ENCODE measurements at places on chromosomes 12 and 14.

DNA sequence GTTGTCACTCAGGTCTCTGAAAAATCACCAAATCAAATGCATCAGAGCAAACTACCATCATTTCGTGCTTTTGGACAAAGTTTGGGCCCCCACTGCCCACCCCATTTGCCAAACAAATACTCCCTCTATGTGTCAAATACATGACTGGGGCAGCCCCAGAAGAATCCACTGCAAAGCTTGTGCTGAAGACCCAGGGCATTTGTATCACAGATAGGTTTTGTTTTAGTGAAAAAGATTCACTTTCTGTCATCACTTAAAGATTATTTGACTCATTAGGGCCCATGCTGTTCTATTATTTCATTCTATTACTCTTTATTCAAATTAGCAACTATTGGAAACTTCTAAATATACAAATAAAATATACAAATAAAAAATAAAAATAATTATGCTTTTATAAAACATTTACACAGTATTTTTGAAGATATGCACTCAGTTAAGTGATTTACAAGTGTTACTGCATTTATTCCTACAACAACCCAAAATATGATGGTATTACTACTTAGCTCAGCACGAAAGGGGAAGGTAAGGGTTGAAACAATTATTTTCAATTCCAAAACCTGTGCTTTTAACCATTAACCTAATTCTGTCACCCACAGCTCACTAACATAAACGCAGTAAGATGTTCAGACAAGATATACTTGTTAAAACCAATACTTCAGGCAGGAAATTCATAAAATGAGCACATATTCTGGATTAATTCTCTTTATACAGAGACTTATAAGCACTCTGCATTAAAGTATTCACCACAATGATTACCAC is 36.5 kb downstream of the LRIG3 start:
- DNase-seq: no peak

GRCh38 chr14:67618617-67619063 is 1.1 kb upstream of the ARG2 start:
- DNase-seq: no peak

DNA sequence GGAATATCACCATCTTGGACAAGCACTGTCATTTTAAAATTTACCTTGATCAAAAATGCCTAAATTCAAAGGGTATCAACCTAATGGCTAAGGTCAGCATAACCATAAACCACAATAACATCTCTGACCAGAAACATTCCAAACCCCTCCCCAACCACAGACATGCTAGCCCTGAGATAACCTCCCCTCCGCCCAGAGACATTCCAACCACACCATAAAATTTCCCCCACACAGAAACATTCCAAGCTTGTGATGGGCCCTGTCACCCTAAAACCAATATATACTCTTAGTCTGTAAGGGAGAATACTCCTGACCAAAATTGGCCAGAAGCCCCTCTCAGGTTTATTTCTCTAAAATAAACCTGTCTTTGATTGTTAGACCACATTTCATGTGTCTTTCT is 17.7 kb downstream of the EPYC start:
- DNase-seq: no peak

DNA sequence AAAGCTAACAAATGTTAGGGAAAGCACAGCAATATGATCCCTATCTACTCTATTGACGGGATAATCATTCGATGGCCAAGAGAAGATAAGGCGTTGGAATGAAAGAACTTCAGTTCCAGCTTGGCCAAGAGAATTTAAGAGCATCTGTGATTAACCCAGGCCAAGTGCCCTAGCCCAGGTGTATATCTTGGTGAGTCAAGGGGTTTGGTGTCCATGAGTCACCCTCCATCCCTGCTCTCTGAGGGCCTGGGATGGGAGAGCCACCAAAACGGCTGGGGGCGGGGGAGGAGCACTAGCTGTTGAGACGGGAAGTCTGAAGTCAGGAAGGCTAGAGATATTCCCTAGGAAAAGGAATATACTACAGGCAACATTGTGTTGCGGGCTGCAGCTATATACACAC is 13.0 kb downstream of the TBPL2 start:
- no peak for DNase-seq

DNA sequence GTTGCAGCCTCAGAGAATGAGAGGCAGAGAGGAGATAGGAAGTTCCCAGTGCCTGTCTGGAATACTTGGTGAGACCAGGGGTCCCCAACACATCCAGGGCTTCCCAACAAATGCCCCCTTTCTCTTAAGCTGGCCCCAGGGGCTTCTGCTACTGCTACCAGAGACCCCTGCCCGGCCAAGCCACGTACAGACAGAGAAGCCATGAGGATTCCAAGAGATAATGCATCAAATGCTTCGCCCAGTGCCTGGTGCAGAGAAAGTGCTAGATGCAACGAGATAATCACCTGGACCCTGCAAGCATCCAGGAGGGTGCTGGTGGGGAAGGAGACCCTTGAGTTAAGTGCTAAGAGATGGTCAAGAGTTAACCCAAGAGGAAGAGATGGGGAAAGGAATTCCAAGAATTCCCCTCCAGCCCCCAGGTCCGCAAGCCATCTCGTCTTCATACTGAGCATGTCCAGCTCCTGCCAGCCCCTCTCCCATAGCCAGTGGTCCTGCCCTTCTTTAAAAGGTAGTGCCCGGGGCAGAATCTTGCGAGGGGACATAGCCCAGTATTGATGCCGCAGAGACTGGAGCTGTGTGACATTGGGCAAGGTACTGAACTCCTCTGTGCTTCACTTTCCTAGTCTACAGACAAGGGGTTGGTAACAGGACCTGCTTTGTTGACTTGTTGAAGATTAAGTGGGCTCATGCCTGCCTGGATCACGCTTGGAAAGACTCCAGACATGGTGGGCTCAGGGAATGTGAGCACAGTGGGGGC is 103.3 kb downstream of the CALM1 start:
- DNase-seq: no peak

GRCh38 chr12:9252256-9252655 is 44.1 kb upstream of the PZP start:
- no peak for DNase-seq

DNA sequence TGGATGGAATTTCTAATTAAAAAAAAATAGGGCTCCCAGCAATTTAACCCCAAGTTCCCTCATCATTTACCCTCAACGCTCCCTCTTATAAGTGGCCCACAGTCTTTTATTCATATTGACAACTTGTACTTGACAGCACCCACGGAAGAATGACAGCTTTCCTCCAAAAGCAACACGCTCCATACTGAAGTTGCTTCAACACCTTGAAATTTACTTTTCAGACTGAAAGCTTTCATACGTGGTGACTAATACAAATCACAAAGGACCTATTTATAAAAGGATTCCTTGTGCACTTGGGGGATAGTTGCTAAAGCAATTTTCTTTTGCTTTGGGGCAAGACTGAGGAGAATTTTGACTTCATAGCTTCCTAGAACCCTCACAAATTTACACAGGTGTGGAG is 1629.4 kb upstream of the SEL1L start:
- DNase-seq: no peak

DNA sequence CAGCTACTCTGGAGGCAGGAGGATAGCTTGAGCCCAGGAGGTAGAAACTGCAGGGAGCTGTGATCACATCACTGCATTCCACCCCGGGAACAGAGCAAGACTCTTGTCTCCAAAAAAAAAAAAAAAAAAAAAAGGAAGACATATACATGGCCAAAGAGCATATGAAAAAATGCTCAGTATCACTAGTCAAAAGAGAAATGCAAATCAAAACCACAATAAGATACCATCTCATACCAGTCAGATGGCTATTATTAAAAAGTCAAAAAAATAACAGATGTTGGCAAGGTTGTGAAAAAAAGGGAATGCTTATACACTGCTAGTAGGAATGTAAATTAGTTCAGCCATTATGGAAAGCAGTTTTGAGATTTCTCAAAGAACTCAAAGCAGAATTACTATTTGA is 174.8 kb upstream of the ATF7IP start:
- DNase-seq: no peak

Data from stimulated activated CD4-positive, alpha-beta T cell treated with anti-CD3 and anti-CD28 coated beads, TNF-alpha, amount 100 ng/mL, for 1 hour (primary cell).